ENCODE measurements at places on chromosomes 5 and 9. TPM values are rescaled to one million over a fixed set of nuclear protein-coding genes. Genes with fewer than 3 reads are reported as not detected.

DNA sequence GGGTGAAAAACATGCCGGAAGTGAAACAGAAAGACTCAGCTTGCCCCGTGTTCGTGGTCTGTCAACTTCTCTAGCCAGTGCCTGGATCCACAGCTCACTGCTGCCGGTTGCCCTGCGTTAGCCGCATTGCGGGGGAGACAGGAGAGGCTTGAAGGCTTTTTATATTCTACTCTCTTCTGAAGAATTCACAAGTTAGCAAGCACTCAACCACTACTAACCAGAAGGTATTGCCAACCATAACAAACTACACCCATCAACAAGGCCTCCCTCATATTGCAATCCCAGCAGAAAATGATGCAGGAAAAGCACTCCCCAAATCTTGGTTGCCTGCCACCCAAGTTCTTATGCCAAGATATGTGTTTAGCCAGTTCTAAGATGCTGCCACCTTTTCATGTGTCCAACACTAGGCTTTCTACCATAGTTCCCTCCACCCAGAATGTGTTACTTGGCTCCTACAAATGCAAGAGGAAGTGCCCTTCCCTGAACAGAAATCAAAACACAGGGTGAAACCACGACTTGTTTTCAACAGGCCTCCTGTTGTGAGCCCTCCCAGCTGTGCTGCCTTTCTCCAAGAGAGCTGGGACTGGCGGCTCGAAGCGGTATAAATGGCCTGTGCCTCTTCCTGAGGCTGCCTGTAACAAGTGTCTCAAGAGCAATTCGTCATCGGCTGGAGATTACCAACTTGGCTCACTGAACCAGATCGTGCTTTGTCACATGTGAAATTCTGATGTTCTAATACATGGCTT lies 129.0 kb downstream of the SNX18 start:
- H3K4me1 ChIP-seq = peaks cover 54% of the 10 kb centered on the region
- no peaks in the 10 kb centered on the region for H3K27me3 ChIP-seq
- peak overlapping the region; percentile 95 for H3K27ac ChIP-seq

DNA sequence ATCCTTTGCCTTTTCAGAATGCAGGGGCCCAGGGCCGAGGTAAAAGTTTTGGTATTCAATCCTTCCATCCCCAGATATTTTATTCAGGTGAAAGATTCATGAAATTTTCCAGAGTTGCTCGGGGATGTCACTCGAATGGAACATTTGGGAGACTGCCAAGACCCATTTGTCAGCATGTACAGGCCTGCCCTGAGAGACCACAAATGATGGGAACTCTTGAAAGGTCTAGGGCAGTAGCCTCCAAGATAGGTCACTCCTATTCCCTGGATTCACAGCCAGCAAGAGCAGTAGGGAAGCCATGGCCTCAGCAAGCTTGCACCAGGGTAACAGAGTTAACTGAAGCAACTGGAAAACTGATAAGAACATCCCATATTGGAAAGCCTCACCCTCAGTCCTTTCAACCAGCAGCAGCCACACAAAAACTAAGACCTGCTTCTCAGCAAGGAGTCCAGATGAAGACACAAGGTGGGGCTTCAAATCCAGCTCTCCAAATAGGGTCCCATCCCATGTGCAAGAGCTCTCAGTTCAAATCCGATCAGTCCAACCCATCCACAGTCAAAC lies 12.5 kb downstream of the CARD6 start:
- H3K4me3 ChIP-seq = no peak overlapping the region
- H3K27ac ChIP-seq = no peak overlapping the region
- H3K36me3 ChIP-seq = no peaks in the 10 kb centered on the region
- no peaks in the 10 kb centered on the region for H3K4me1 ChIP-seq
- peaks cover under 1% of the 10 kb centered on the region for H3K27me3 ChIP-seq

The LMNB1 gene
- 198 TPM for total RNA-seq

DNA sequence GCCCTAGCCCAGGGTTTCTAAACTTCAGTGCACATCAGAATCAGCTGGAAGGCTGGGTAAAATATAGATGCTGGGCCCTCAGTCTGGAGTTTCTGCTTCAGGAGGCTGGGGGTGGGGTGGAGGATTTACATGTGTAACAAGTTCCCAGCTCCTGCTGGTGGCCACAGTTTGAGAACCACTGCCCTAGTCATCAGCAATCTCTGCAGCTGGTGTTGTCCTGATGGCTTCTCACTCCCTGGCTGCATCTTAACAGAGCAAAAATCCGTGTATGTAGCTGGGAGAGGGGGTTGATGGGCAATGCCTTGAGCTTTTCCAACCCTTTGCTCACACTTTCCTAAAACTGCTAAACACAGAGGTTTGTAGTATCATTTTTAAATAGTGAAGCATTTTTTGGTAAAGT lies 186.0 kb upstream of the KLF9 start:
- H3K27me3 ChIP-seq = no peaks in the 10 kb centered on the region
- H3K27ac ChIP-seq = no peak overlapping the region
- no peaks in the 10 kb centered on the region for H3K4me1 ChIP-seq

The CYSTM1 gene
- total RNA-seq = 15.8 TPM

DNA sequence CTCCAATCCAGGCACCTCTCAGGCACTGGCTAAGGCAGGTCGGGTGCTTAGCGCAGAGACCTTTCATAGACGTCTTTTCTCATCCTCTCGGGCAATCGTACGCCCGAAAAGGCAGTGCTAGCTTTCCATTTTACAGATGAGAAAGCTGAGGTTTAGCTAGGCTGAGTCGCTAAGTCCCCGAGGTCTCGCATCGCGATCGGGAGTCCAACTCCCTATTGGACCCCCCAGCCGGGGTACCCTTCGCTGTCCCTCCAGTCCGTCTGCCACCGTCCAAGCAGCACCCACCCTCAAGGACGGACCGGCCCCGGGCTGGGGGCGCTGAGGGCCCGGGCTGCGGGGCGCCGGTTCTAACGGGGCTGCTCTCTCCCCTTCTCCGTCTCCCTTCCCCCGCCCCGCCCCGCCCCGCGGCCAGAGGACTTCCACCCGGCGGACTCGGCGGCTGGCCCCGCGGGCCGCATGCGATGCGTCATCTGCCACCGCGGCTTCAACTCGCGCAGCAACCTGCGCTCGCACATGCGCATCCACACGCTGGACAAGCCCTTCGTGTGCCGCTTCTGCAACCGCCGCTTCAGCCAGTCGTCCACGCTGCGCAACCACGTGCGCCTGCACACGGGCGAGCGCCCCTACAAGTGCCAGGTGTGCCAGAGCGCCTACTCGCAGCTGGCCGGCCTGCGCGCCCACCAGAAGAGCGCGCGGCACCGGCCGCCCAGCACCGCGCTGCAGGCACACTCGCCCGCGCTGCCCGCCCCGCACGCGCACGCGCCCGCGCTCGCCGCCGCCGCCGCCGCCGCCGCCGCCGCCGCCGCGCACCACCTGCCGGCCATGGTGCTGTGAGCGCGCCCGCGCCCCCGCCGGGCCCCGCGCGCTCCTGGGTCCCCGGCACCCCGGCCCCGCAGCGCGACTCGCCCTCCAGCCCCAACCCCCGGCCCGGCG lies 12.5 kb upstream of the EXOSC2 start:
- peak overlapping the region; percentile 61 for H3K4me3 ChIP-seq
- H3K36me3 ChIP-seq = no peaks in the 10 kb centered on the region
- H3K27ac ChIP-seq = no peak overlapping the region
- peaks cover 10% of the 10 kb centered on the region for H3K27me3 ChIP-seq

DNA sequence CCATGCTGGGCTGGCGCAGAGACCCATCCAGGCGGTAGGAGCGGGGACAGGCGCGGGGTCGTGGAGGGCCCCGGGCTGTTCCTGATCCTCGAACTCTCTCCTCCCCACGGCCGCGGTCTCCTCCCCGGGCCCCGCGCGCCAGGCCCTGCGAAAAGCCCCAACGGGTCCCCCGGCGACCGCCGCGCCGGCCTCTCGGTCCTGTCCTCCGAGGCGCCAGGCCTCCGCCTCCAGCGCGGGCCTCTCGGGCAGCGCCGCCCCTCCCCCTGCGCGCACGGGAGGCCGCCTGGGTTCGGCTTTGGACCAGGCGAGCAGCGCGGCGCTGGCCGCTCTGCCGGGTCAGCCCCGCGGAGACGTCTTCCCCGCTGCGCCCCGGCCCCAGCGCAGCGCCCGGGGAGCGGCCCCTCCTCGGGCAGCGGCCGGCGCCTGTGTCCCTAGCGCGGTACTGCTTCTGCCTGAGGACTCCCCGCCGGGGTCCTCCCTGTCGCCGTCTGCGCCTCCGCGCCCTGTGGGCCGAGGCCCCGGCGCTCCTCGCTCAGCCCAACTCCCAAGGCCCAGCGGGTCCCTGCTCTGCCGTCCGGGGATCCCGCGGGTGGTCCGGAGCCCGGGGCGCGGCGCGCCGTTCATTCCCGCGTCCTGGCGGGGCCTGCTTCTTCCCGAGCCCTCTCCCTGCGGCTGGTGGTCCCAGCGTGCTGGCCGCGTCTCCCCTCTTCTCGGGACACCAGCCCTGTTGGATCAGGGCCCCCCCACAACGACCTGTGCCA lies 13.4 kb downstream of the COL23A1 start:
- H3K27ac ChIP-seq = no peak overlapping the region
- no peak overlapping the region for H3K4me3 ChIP-seq
- no peaks in the 10 kb centered on the region for H3K36me3 ChIP-seq
- H3K4me1 ChIP-seq = no peaks in the 10 kb centered on the region
- no peak for DNase-seq
- peaks cover 39% of the 10 kb centered on the region for H3K27me3 ChIP-seq

DNA sequence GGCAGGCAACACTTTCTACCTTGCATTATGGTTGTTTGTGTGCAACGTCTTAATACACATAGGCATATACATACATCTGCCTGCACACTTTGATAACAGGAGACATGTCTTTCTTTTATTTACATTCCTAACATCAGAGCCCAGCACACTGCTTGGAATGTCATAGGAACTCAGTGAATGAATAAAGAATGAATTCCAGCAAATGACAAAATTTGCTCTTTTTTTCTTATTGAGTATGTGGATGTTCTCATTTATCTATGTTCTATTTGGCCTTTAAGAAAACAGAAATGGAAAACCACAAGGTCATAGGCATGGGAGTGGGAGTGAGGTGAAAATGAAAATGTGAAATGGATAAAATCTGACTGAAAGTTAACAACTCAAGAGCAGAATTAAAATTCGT lies 36.3 kb upstream of the PALM2AKAP2 start:
- H3K4me1 ChIP-seq = no peaks in the 10 kb centered on the region
- H3K27me3 ChIP-seq = peaks cover 7% of the 10 kb centered on the region
- H3K36me3 ChIP-seq = no peaks in the 10 kb centered on the region
- no peak overlapping the region for H3K27ac ChIP-seq

The DIPK1B gene
- 0.14 TPM for total RNA-seq

DNA sequence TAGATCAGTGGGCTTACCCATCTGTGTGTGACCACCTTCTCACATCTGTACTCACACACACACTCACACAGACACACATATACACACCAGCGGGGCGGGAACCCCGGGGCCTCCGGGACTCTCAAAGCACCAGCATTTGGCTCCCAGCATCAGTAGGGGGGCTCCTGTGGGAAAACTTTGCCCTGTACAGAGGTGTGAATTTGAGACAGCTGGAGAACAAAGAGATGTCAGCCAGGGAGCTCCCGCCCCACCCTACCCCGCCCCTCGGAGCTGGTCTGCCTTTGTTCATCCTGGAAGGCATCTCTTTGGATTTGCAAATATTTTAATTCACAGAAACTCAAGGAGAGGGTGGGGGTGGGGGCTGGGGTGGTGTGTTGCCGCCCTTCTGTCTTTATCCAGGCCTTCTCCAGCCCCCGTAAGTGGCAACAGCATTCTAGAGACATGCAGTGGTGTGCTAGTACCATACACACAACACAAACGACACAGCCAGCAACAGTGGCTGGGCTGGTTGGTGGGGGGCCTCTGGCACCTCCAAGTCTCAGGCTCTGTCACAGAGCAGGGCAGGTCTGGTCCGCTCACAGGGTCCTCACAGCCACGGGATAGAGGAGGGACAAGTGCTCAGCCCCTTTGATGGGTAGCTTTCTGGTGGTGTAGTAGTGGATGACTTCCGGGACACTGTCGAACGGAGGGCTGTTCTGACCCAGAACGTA lies 15.5 kb upstream of the SLC25A51 start:
- no peak overlapping the region for H3K4me3 ChIP-seq
- H3K36me3 ChIP-seq = no peaks in the 10 kb centered on the region
- no peaks in the 10 kb centered on the region for H3K27me3 ChIP-seq
- H3K4me1 ChIP-seq = no peaks in the 10 kb centered on the region
- no peak overlapping the region for H3K27ac ChIP-seq
- no peak for DNase-seq

The NOL6 gene
- total RNA-seq = 45.5 TPM

DNA sequence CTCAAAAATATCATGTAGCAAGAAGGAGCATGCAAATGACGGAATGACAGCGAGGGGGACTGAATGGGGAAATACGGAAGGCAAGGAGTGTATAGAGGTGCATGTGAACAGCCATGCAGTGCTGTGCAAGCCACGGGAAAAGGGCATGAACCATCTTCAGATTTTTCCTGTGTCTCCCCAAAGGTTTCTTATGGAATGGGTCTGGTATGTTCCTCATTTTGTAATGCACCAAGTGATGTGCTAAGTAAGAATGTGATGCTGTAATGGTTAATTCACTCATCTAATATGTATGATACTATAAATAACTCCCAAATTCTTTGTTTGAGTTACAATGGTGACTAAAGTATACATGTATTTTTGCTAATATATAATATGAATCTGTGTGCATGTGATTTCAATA lies 99.0 kb upstream of the DAB2 start:
- H3K36me3 ChIP-seq = no peaks in the 10 kb centered on the region
- H3K27ac ChIP-seq = no peak overlapping the region
- no peaks in the 10 kb centered on the region for H3K4me1 ChIP-seq

- peak overlapping the region; percentile 22 for H3K4me3 ChIP-seq
- no peak overlapping the region for H3K27ac ChIP-seq
- peaks cover 27% of the 10 kb centered on the region for H3K4me1 ChIP-seq
- peaks cover 29% of the 10 kb centered on the region for H3K27me3 ChIP-seq
- DNase-seq = no peak
These were observed 95.3 kb downstream of the ZNF608 start for GRCh38 chr5:124650951-124651662.

DNA sequence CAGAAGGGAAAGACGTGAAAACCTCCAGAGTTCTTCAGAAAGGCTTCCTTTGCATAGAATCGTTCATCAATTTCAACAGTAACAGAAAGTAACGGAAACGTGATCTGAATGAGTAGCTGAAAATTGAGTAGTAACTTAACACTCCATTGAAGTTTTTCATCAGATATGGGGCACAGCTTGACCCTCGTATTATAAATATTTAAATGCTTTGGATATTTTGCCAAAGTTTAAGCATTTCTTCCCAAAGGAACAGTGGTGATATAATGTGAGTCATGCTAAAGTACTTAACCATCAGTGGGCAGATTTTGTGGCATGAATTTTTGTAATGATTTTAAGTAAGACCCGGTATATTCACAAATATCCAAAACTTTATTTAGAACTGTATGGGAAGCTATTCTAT lies 67.4 kb upstream of the ADAMTS19 start:
- H3K36me3 ChIP-seq = no peaks in the 10 kb centered on the region
- no peak overlapping the region for H3K27ac ChIP-seq
- no peaks in the 10 kb centered on the region for H3K4me1 ChIP-seq
- H3K4me3 ChIP-seq = no peak overlapping the region
- no peaks in the 10 kb centered on the region for H3K27me3 ChIP-seq

The MYOZ3 gene
- 0.20 TPM for total RNA-seq

The OBP2B gene
- not detected for total RNA-seq

The BAAT gene
- total RNA-seq = not detected

The POLK gene
- total RNA-seq = 30.6 TPM

The BOD1 gene
- 28.1 TPM for total RNA-seq

GRCh38 chr5:61342071-61342501 lies 10.0 kb downstream of the ZSWIM6 start:
- no peak overlapping the region for H3K27ac ChIP-seq
- H3K4me3 ChIP-seq = no peak overlapping the region
- peaks cover 2% of the 10 kb centered on the region for H3K36me3 ChIP-seq
- no peaks in the 10 kb centered on the region for H3K27me3 ChIP-seq
